ENCODE measurements at places on chromosomes 16 and 17. TPM values are rescaled to one million over a fixed set of nuclear protein-coding genes. Genes with fewer than 3 reads are reported as not detected.

- DNase-seq, result no peak
These were observed 63.7 kb upstream of the CRHR1 start for GRCh38 chr17:45720386-45720785.

GRCh38 chr17:59688496-59688895 lies 18.7 kb downstream of the PTRH2 start:
- DNase-seq, result no peak

- peak; percentile 66 for DNase-seq
These were observed 18.4 kb upstream of the ITGA3 start for GRCh38 chr17:50037321-50038107.

- DNase-seq, result peak; percentile 91
These were observed at the start of gene RILP for GRCh38 chr17:1649844-1650501. Gene RILP, minus strand, starts transcription at chr17:1649866. Its CDS starts 62 bp downstream, at chr17:1649804.

The KRTAP4-6 gene
- total RNA-seq, result not detected

The CCL14 gene
- total RNA-seq, result 46.9 TPM

The DNASE1L2 gene
- total RNA-seq, result 1.5 TPM

DNA sequence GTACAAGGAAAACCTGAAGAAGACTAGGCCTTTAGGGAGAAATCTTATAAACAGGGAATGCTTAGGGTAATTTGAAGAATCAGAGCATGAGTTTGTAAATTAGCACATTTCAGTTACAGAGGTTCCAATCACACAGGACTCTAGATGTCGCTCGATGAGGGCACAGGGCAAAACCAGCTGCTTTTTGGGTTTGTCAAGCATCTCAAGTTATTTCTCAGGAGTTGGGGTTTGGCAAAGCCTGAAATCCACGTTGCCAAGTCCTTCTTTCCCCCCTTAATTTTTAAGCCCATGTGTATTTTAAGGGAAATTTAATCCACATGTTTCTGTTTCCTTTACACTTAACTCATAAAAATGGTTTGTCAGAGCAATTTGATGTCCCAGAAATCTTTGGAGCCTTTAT lies 146.9 kb downstream of the ANKFN1 start:
- DNase-seq, result no peak

The FOXN1 gene
- total RNA-seq, result 1.5 TPM

GRCh38 chr17:72635034-72635635 lies 457.4 kb downstream of the SLC39A11 start:
- no peak for DNase-seq

GRCh38 chr16:24667244-24667764 lies 62.1 kb upstream of the TNRC6A start:
- no peak for DNase-seq

- no peak for DNase-seq
These were observed 217.0 kb upstream of the DYNLRB2 start for GRCh38 chr16:80323808-80324195.

DNA sequence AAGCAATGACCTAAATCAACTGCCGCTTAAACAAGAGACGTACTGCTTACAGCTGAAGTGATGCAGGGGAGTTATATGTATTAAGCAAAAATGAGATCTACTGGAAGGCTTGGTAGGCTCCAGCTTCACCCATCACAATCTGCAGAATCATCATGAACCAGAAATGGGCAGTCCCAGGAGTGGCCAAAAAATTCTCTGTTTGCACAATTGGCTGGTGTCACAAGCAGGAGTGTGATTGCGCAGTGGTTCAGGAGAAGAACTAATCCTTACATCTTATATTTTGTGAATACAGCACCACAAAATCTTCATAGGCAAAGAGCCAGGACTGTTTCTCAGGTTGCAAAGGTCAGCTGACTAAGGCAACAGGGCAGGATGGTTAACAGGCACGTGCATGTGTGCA lies 75.9 kb downstream of the CES1 start:
- no peak for DNase-seq

- DNase-seq, result no peak
These were observed 70.6 kb downstream of the AMFR start for GRCh38 chr16:56354746-56355145.

DNA sequence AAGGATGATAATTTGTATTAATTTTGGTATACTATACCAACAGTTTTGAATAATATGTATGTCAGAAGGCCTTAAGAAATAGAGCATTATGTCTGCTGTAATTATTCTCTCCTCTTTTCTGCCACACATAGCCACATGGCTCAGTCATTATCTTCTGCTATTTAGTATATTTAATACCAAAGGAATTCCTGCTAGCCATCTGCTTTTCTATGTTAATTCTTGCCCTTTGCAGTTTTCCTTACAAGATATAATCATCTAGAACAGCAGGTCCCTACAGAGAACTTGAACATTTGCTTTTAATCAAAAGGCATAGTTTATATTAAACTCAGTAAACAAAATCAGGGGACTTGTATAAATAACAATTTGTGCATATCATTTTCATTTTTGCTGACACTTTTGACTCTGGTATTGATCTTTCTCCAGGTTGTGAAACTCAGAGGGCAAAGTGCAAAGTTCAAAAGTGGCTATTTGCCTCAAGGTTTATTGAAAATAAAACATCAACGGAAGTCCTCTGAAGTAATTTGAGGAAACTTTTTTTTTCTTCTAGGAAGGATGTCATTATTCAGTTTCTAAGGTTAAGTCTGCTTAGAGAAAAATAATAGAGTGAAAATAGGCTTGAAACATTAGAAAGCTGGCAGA lies 702.0 kb downstream of the KCNJ2 start:
- DNase-seq, result no peak

GRCh38 chr17:732902-733720 lies 715 bp downstream of the TLCD3A start:
- DNase-seq, result peak; percentile 57

DNA sequence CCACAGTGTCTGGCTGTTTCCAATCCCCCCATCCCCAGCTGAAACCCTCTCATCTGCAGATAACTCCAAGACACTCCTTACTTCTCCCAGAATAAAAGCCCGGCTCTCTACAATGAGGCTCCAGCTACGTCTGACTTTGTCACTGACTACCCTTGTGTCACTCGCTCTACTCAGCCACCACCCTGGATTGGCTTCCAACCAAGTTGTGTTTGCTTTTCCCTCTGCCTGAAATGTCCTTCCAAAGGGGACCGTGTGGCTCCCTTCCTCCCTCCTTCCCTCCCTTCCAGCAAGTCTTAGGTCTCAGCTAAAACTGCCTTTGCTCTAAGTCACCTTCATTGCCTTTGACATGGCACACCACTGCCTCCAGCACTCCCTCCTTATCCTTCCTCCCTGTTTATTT lies 42.8 kb downstream of the CDH1 start:
- DNase-seq, result no peak

- DNase-seq, result no peak
These were observed 16.2 kb downstream of the CDC27 start for GRCh38 chr17:47172696-47173565.

GRCh38 chr16:4988647-4989046 lies 30.5 kb downstream of the SEC14L5 start:
- no peak for DNase-seq

DNA sequence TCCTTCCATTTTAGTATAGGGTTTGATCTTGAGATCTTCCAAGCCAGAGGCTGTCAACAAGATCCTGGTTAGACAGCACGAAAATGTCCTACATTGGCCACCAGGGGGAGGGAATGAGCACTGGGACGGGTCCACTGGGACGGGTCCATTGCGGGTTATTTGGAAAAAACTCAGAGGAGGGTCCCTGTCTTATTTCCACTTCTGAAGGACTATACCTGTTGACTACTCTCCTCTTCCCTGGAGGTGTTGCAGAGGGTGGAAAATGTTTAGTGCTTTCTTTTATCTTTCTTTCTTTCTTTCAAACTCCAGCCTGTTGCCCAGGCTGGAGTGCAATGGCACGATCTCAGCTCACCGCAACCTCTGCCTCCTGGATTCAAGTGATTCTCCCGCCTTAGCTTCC lies 2.5 kb downstream of the TTLL6 start:
- DNase-seq, result no peak

DNA sequence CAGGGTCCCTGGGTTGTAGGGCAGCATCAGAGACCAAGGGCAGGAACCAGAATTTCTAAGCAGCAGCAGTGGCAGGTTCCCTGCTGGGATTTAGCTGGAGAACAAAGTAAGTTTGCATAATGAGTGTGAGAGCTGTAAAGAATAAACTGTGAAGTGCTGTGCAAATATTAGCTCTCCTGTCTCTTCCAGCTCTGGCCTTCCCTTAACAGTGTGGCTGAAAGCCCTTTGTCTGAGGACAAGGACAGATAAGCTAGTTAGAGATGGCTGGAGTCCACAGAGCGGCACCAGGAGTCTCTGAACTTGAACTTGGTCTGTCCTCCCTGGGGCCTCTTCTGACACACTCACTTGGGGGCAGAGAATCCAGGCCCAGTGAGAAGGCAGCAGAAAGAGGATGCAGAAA lies 98.2 kb upstream of the WSCD1 start:
- no peak for DNase-seq

- no peak for DNase-seq
These were observed 558 bp downstream of the B3GNT9 start for GRCh38 chr16:67150047-67150832.

DNA sequence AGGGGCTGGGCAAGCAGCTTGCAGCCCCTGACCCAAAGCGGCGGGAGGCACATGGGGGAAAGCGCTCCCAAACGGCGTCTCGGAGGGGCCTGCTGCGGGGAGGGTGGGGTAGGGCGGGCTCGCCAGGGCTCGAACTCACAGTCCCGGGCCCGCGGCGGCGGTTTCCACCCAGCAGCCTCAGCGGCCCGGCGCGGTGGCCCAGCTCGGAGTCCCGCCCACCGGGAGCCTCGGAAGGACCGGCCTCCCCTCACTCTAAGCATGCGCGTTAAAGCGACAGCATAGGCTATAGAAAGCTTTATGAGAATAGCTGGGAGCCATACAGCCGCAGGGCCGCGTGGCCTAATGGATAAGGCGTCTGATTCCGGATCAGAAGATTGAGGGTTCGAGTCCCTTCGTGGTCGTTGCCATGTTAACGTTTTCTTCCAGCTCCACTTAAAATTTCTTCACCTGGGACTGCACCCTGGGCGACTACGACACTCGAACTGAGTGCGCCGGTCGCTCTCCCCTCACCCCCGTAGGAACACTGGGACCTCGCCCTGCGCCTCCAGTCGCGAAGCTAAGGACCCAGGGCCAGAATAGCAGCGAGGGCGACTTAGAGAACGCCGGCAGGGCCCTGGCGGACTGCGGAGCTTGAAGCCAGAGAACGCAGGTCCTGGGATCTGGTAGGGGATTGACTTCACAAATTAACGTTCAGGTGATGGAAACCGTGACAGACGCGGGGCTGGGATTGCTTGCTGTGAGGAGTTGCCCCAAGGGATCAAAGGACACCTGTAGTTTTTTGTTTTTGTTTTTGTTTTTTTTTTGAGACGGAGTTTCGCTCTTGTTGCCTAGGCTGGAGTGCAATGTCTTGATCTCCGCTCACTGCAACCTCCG lies 15.8 kb downstream of the ZNF213 start:
- peak; percentile 98 for DNase-seq

- DNase-seq, result no peak
These were observed 10.6 kb downstream of the SNTB2 start for GRCh38 chr16:69197573-69197972.

The EVI2B gene
- total RNA-seq, result 6.5 TPM

The ARMC7 gene
- total RNA-seq, result 13.8 TPM

DNA sequence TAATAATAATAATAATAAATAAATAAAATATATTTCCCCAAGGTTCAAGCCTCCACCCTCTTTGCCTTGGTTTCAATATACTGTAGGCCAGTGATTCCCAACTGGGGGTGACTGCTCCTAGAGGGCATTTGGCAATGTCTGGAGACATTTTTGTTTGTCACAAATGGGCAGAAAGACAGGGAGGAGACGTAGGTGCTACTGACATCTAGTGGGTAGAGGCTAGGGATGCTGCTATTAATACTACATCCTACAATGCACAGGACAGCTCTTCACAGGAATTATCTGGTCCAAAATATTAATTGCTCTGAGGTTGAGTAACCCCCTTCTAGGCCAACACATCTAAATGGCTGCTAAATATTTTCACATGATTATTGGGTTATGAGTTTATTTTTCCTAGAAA lies 12.8 kb upstream of the PRR14 start:
- no peak for DNase-seq

- DNase-seq, result no peak
These were observed 93.3 kb downstream of the FOXL1 start for GRCh38 chr16:86671486-86672178.

GRCh38 chr17:68641276-68642117 lies 40.3 kb upstream of the FAM20A start:
- DNase-seq, result no peak

- no peak for DNase-seq
These were observed 6.7 kb downstream of the GALK1 start for GRCh38 chr17:75758131-75758905.

DNA sequence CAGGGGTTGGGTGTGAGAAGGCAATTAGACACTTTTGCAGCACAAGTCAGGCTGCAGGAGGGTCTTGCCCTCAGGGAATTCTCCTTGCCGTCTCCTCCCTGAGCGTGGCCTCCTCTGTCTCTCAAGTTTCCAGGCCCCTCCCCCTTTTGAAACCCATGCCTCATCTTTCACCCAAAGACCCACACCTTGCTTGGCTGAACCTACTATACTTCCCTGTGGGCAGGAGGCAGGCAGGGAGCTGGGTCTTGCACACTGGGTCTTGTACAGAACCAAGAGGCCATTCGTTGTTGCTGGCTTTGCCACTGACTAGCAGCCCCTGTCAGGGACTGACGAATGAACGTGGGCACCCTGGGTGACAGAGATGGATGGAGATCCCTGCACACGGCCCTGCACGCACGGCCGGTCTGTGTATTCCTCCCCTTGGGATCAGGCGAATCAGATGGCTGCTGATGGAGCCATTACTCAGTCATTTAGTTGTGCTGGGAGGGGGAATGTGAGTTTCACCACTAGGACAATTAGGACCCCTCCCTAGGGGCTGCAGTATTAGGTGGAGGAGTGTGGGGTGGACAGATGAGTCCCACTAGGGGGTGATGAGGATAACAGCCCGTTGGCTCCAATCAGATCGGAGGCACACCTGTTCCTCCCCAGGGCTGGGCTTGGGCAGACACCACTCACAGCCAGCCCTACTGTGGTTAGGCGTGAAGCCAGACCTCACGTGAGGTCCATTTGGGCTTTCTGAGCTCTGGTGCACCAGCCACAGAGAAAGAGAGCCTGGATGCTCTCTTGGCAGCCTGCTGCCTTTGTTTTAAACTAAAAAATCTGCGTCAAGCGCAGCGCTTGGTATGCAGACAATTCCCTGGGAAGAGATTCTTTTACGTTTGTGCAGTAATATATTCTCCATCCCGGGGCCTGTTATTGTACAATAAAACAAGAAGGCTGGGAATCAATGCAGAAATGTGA lies 167.7 kb upstream of the WSCD1 start:
- no peak for DNase-seq

The CD300LB gene
- total RNA-seq, result 0.49 TPM

GRCh38 chr17:74754832-74755231 lies 6.4 kb downstream of the NHERF1 start:
- no peak for DNase-seq

GRCh38 chr17:61409301-61410112 lies 9.9 kb downstream of the TBX2 start:
- peak; percentile 71 for DNase-seq

DNA sequence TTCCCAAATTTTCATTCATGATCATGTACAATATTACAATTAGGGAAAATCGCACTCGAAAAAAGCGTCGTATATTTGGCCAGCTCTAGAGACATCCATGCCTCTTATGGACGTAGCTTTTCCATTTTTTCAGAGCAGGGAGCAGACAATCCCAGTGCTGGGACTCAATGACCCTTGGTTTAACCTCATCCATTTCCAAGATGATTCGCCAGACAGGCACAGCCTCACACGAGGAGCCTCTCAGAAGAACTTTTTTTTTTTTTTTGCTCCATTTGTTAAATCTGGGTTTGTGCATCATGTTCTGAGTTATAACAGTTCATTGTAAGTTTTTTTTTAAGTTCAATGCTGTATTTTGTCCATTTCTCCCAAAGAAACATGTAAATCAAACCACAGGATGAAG lies 92.1 kb downstream of the ZDHHC7 start:
- DNase-seq, result no peak

GRCh38 chr17:56613131-56613530 lies 19.6 kb downstream of the NOG start:
- DNase-seq, result no peak

The SLC5A11 gene
- total RNA-seq, result 0.70 TPM

Measured in ureter (tissue), 1 donor.